Activated CD4-positive, alpha-beta T cell treated with anti-CD3 and anti-CD28 coated beads, Interleukin-2, amount 50 U/mL, for 16 hours (primary cell): ENCODE measurements at places on chromosomes 3 and 15.

DNA sequence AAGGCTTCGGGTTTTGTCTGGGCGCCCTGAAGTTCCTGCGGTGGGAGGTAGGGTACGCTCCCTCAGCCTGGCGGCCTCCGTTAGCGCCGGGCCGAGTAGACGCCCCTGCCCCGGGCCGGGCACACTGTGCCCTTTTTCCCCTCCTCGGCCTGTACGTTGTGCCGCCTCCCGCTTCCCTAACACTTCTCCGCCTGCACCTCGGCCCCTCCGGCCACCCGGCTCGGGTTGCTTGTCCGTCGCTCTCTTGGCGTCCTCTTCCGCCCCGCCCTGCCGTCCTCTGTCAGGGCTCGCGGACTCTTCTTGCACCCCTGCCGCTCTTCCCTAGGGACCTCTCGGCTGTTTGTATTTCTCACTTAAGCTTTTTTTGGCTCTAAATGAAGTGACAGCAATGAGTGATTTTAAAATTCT, 384 bp downstream of the KNL1 start:
- DNase-seq: no peak

- no peak for DNase-seq
These were observed 11.5 kb downstream of the RBPMS2 start for GRCh38 chr15:64763874-64764273.

DNA sequence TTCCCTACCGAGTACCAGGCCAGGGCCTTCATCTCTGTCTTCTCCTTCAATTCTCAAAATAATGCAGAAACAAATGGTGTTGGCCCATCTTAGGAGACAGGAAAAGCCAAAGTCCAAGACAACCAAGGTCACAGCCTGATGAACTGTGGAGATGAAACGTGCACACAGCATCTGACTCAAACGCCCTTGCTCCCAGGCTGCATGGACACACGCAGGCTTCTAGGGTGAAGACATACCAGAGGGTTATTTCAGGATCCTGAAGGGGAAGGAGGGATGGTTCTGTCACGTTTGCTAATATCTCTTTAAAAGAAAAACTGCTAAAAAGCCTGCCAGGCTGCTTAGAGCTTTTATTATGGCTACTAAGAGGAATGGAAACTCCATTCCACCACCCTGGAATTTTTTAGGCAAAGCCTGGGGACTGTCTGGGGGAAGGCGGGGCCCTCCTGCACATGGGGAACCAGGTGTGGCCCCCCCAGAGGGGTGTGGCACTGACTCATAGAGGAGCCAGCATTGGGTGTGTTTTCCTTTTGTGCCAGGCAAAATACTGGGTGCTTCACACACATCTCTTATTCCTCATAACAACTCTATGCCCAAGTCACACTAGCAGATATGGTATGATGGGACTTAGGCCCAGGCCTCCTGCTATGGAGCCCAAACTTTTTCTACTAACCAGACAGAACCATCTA, 62.9 kb downstream of the UMPS start:
- DNase-seq: no peak

DNA sequence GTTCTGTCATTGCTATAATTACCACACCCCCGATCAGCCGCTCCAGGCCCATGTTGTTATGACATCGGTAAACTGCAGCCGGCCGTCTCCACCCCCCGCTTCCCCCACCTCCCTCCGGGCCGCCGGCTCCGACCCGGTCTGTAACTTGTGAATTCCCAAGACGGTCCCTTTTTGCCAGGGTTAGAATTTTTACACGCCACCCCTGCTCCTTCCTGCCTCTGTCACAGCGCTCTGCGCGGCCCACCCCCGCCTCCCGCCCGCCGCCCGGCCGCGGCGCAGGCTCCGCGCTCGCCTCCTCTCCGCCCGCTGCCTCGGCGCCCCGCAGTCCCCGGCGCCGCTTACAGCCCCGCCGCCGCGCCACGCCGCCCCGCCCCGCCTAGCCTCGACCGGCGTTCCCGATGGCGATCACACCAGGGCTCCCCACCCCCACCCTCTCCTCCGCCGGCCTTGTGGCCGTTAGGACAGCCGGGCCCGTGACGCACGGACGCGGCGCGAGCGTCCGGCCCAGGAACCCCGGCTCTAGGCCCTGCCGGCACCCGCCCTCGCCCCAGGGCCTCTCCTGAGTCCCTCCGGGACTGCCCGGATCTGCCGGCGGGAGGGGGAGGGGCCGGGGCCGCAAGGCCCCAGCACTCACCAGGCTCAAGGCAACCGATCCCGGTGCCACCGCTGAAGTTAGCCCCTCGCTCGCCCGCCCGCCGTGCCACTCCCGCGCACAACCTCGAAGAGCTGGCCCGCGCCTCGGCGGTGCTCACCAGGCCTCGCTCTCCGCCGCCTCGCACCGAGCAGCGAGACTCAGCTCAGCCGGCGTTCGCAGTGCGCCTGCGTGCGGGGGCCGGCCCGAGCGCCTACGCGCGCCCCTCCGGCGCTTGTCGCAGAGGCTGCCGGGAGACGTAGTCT, at the start of gene KPNA1:
Gene KPNA1, minus strand, starts transcription at position 817 of the 897 bp plus-strand sequence. CDS start 18,374 bp downstream, outside the sequence.
- DNase-seq: peak; percentile 91

GRCh38 chr3:51715977-51716294, 9.1 kb downstream of the GRM2 start:
- no peak for DNase-seq

GRCh38 chr3:9913601-9914000, 3.3 kb upstream of the IL17RC start:
- no peak for DNase-seq

GRCh38 chr15:52682781-52683180, 3.6 kb upstream of the ATOSA start:
- DNase-seq: no peak

DNA sequence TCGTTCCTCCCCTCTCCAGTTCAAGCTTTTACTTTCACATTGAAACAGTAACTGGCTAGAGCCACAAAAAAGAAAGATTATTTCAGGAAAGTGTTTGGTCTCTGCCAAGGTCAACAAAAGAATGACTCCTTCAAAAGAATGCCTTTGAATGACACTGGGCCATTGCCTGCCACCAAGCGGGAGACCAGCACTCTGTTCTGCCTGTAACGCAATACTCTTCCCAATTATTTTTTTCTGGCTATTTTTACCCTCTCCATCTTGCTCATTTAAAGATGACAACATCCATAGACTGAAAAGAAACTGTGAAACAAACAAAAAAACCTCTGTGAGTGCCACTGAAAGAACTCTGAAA, 37.3 kb downstream of the EHHADH start:
- no peak for DNase-seq

- DNase-seq: no peak
These were observed 17.7 kb downstream of the ENTPD3 start for GRCh38 chr3:40404591-40405198.

- no peak for DNase-seq
These were observed 40.6 kb upstream of the CGNL1 start for GRCh38 chr15:57335719-57336118.

- no peak for DNase-seq
These were observed 784.0 kb downstream of the ZPLD1 start for GRCh38 chr3:103218793-103219192.

DNA sequence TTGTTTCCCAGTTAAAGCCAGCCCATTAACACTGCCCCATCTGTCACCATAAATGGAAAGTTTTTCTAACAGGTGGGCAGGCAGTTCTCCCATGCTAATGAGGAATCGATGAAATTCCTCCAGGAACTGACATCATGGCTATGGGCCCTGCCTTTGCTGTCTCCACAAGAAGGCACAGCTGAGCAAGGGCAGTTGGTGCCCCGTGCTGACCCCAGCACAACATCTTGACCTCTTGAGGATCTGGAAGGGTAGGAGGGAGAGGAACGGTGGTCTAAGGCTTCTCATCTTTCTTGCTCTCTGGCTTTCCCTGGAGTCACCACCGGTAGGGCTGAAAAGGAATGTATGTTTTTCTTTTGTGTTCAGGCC, 46.7 kb downstream of the CHCHD6 start:
- DNase-seq: no peak

DNA sequence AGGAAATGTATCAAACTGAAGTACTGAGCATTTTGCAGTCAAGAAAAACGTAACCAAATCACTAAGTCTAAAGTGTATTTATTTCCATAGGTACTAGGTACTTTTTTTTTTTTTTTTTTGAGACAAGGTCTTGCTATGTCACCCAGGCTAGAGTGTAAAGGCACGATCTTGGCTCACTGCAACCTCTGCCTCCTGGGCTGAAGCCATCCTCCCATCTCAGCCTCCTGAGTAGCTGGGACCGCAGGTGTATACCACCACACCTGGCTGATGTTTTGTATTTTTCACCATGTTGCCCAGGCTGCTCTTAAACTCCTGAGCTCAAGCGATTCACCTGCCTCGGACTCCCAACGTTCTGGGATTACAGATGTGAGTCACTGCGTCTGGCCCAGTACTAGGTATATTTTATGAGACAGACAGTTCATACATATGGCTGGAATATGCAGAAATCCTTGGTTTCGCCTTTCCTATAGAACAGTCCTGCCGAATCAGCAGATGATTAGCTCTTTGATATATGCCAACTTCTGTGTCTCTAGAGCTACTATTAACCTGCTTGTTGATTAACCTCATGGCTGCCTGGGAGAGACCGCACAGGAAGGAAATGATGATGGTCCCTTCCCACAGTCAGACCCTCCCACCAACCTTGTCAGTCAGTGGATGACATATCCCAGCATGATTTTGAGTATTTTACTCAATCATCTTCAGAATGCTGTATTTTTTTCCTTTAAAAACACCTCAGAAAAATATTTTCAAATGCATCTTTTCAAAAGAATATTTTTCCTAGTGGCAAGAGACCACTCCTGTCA, 32.3 kb downstream of the TMOD3 start:
- DNase-seq: peak; percentile 65

- DNase-seq: no peak
These were observed 2.0 kb downstream of the FSTL1 start for GRCh38 chr3:120448756-120449155.

- DNase-seq: no peak
These were observed 1119.6 kb downstream of the ZPLD1 start for GRCh38 chr3:103554451-103554850.

DNA sequence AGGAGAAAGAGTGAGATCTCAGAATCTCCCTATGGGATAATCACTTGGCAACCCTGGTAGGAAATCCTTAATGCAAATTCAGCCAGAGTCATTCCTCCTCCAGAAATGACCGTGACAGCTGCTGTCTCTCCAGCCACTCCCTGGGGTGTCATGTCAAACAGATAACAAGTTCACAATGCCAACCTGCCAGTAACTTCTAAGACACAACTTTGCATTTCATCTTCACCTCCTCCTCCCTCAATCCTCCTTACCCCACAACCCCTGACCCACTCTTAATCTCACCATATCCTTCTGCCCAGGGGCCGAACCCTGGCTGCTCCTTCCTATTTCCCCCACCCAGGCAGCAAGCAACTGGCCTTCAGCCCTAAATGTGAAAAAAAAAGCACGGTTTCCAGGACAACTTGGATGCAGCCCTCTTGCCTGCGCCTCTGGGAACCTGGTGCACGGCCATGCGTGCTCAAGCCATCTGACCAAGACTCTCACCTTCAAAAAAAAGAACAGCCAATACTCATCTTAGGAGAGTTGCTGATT, 166.0 kb downstream of the NTRK3 start:
- no peak for DNase-seq

GRCh38 chr15:91413142-91413541, 313.1 kb downstream of the SV2B start:
- DNase-seq: no peak

DNA sequence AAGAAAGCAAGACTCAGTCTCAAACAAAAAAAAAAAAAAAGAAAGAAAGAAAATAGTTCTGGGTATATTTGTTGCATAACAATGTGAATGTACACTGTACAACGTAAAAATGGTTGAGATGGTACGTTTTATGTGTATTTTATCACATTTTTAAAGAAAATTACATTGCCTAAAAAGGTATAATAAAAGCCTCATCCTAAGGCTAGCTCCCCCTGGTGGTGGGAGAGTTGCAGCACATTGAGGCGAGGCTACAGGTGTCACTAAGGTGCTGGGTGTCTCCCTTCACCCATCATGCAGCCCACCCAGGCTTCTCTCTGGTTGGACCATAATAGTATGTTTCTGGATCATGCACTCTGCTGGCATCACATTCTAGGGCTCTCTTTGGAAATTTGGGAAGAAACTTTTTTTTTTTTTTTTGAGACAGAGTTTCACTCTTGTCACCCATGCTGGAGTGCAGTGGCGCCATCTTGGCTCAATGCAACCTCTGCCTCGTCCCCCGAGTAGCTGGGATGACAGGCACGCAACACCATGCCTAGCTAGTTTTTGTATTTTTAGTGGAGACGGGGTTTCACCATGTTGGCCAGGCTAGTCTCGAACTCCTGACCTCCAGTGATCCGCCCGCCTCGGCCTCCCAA, 12.4 kb upstream of the RAB11A start:
- peak; percentile 80 for DNase-seq

- no peak for DNase-seq
These were observed 111.0 kb downstream of the RFTN1 start for GRCh38 chr3:16402451-16402850.

- DNase-seq: no peak
These were observed 209.7 kb downstream of the WDR72 start for GRCh38 chr15:53549697-53550305.

- peak; percentile 39 for DNase-seq
These were observed 854 bp upstream of the COL8A1 start for GRCh38 chr3:99637368-99638111.

DNA sequence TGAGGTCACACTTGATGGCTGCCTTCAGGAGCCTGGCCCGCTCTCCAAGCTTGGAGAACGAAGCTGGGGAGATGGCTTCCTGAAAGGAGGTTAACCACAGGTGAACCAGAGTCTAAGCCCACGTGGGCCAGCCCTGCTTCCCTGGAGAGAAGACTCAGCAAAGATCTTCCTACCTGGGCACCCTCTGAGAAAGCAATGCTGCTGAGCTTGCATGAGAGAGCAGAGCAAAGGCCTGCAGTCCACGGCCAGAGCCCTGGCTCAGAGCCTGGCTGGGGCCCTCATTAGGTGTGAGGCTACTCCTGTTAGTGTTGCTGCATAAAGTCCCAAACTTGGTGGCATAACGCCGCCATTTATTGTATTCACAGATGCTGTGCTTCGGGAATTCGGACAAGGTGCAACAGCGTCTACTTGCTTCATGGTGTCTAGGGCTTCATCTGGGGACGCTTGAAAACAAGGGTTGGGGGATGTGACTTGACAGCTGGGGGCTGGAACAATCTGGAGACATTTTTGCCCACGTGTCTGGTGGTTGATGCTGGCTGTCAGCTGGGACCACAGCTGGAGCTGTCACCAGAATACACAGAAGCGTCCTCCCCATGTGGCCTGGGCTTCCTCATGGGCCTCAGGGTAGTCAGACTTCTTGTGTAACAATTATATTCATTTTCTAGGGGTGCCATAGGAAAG, 87.9 kb upstream of the MEF2A start:
- DNase-seq: no peak
